ENCODE measurements at places on chromosomes 6 and 20.

DNA sequence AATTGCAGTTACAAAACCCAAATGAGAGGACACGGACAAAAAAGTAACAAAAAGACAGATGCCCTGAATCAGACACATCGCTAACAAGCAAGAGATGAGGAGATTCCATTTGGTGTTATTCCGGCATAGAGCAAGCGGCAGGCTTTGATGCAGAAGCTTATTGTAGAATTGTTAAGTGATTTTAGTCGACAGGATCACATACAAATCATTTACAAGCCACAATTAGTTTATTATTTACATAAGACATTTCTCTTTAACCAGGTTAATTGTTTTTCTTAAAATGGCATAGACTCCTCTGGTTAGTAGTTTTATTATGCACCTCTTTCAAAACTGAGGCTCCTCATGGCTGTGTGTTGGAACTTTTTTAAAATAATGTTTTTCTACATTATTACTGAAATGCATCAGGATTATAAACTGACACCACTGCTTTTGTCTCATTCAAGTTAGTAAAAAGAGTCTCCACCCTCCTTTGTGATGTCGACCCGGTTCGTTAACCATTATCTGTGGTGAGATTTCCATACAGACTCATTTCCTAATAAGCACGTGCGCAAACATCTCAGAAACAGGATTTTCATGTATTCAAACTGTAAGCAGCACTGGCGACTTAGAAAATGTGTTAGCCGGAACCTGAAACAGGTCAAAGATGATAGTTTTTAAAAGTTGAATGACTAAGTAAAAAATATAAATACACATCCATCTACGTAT lies 119.8 kb downstream of the COL12A1 start:
- H3K27ac ChIP-seq, result peak overlapping the region; percentile 1
- H3K4me1 ChIP-seq, result peaks cover 15% of the 10 kb centered on the region
- peaks cover 3% of the 10 kb centered on the region for H3K27me3 ChIP-seq
- peaks cover 26% of the 10 kb centered on the region for H3K36me3 ChIP-seq

GRCh38 chr20:61745397-61746146 lies 320.1 kb downstream of the TAF4 start:
- no peak for DNase-seq
- H3K4me1 ChIP-seq, result no peaks in the 10 kb centered on the region
- H3K27me3 ChIP-seq, result no peaks in the 10 kb centered on the region

DNA sequence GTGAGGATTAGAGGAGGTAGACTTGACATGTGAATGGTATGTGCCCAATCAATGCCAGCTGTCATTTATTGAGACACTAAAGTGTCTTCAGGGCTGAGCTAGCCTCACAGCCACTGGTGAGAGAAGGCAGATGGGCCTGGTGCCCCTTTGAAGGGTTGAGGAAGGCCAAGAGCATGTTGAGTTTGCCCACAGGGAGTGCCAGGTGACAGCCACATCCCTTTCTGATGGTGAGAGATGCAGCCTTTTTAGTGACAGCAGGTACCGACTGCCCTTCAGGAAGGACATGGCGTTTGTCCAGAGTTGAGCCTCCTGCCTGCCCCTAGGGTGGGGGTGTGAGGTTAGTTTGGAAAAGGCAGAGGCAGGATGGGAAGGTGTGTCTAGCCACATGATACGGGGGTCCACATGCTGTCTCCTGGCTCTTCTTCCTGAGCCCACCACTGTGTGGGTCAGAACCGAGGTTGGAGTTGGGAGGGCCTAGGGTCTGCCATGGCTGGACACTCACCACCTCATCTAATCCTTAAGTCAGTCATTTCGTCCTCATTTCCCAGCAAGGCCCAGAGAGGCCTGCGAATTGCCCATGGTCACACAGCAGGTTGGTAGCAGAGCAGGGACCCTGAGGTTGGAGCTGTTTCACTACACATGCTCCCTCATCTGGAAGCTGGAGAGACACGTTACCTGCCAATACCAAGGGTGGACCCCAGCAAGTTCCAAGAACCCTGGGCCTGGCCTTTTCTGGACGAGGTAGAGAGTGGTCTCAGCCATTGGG lies 32.5 kb downstream of the SPDEF start:
- DNase-seq, result no peak
- no peak overlapping the region for H3K4me3 ChIP-seq
- H3K4me1 ChIP-seq, result peaks cover 8% of the 10 kb centered on the region
- H3K36me3 ChIP-seq, result no peaks in the 10 kb centered on the region
- H3K27ac ChIP-seq, result no peak overlapping the region

GRCh38 chr6:18389479-18389878 lies 2.3 kb downstream of the RNF144B start:
- H3K36me3 ChIP-seq, result no peaks in the 10 kb centered on the region
- peaks cover 9% of the 10 kb centered on the region for H3K4me1 ChIP-seq
- H3K4me3 ChIP-seq, result no peak overlapping the region
- no peak for DNase-seq
- no peak overlapping the region for H3K27ac ChIP-seq

GRCh38 chr6:115524821-115525220 lies 535.9 kb downstream of the FRK start:
- DNase-seq, result no peak
- H3K27me3 ChIP-seq, result no peaks in the 10 kb centered on the region
- no peak overlapping the region for H3K4me3 ChIP-seq
- no peak overlapping the region for H3K27ac ChIP-seq

DNA sequence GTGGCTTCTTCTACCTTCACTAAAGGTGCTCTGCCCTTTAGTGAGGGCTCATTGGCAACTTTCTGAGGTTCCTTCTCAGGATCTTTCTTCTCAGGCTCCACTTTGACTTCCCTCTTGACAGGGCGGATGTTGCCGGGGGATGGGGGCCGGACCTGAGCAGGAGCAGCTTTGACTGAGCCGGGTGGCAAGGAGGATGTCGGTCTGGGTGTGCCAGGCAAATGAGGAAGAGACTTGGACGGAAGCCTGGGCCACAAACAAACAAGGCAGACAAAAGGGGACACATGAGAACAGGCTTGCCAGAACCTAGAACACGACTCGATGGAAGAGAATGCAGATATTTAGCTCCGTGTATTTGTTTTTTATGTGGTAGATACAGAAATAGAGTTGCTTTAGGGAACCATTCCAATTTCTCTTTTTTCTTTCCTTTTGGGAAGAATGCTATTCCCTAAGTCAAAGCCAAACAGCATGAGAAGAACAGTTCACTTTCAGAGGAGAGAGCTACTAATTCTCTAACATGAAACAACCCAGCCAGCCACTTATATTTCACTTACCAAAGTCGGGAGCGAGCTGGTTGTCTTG lies 76.2 kb upstream of the BCLAF1 start:
- H3K36me3 ChIP-seq, result no peaks in the 10 kb centered on the region
- no peaks in the 10 kb centered on the region for H3K4me1 ChIP-seq
- no peaks in the 10 kb centered on the region for H3K27me3 ChIP-seq
- no peak overlapping the region for H3K4me3 ChIP-seq
- DNase-seq, result peak; percentile 55

GRCh38 chr6:163408352-163408991 lies 6.0 kb upstream of the QKI start:
- H3K4me1 ChIP-seq, result peaks cover 18% of the 10 kb centered on the region
- no peaks in the 10 kb centered on the region for H3K27me3 ChIP-seq
- H3K36me3 ChIP-seq, result peaks cover 4% of the 10 kb centered on the region
- DNase-seq, result no peak

Data from muscle of leg (tissue), 16 donors.